Gastrocnemius medialis (tissue), 4 donors: ENCODE measurements at places on chromosomes 5 and 9.
A peak's percentile ranks its signal among the peaks of the same experiment; 100 is the strongest.

DNA sequence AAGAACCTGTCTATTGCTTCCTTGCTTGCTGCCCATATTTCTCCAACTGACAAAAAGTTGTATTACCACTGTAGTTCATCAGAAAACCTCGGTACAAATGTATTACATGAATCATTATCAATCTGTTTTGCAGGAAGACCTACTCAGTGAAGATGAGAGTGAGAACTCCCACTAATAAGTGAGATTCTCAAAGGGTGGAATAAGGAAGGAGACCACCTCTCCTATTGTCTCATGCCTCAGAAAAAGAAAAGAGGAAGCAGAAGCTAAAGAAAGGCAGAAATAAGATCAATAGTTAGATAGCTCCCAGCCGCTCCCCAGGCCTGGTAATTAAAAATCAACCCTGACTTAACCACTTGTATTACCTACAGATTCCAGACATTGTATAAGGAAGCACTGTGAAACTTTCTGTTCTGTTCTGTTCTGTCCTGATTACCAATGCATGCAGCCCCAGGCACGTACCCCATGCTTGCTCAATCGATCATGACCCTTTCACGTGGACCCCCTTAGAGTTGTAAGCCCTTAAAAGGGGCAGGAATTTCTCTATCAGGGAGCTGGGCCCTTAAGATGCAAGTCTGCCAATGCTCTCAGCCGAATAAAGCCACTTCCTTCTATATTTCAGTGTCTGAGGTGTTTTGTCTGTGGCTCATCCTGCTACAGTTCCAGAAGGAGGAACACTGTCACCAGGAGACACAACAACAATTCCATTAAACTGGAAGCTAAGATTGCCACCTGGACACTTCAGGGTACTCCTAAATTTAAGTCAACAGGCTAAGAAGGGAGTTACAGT, 152.5 kb upstream of the COX7C start:
- DNase-seq = no peak

- no peak for DNase-seq
Measured at GRCh38 chr5:101877451-101877850, 418.6 kb downstream of the SLCO4C1 start.

- no peak for DNase-seq
Measured at GRCh38 chr5:78269088-78269703, 25.3 kb downstream of the AP3B1 start.

DNA sequence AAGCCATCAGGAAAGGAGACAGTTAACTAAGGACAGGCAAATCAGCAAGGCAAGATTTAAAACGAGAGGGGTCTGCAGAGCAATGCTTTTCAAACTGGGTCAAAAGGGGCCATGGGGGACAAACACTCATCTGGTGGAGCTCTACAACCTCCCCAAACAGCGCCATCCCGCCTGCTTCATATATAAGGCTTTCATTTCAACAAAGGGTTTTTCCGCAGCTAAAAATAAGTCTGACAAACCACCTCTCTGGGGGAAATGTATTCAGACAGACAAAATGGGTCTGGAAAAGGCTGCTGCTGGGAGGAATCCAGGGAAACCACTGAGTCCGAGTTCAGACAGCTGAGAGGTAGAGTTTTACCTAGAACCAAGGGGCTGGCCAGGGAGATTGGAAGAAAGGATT, 8.3 kb upstream of the SEPTIN8 start:
- DNase-seq = no peak

DNA sequence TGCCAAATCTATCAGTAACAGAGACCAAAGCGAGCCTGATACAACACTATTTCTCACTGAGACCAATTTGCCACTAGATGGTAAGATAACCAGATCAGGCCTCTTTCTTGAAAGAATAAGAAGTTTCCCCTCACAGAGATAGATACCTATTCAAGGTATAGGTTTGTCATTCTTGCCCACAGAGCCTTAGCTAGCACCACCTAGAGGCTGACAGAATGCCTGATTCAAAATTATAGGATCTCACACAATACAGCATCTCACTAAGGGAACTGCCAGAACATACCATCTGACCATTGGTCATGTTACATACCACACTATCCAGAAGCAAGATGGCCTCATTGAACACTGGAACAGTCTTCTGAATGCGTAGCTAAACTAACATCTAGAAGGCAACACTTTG, 166.6 kb upstream of the HCN1 start:
- DNase-seq = no peak

DNA sequence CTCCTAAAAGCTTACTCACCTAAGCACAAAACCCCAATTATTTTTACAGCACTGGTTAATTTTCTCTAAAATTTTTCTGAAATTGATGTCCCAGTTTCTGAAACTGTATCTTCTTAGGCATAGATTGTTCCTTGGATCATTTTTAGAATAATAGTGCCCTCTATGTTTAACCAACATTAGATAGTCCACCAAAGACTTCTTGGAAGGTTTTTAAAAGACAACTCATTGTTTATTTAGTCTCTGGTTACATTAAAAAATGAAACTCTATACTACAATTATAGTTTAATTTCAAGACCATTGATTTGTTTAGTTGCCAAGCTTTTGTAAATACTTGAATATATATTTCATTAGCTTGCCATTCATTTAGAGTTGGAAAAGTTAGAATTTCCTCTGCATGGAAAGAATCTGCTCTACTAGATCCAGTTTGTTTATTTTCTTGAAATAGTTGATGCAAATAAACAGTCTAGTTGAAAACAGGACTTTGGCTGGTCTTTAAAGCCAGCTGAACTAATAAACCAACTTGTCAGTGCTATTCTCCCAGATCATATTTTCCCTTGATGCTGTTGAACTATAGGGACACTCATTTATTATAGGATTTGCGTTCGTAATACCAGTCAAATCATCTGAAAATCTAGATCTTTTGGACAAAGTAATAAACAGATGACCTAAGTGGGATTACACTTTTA, 990.5 kb downstream of the TLE1 start:
- no peak for DNase-seq

GRCh38 chr9:84940294-84940693, 270.8 kb downstream of the NTRK2 start:
- no peak for DNase-seq

GRCh38 chr9:11931109-11931508, 762.1 kb upstream of the TYRP1 start:
- DNase-seq = no peak

GRCh38 chr5:17180330-17180843, 37.0 kb upstream of the BASP1 start:
- DNase-seq = no peak

- DNase-seq = no peak
Measured at GRCh38 chr5:122099060-122099790, 21.2 kb upstream of the LOX start.

DNA sequence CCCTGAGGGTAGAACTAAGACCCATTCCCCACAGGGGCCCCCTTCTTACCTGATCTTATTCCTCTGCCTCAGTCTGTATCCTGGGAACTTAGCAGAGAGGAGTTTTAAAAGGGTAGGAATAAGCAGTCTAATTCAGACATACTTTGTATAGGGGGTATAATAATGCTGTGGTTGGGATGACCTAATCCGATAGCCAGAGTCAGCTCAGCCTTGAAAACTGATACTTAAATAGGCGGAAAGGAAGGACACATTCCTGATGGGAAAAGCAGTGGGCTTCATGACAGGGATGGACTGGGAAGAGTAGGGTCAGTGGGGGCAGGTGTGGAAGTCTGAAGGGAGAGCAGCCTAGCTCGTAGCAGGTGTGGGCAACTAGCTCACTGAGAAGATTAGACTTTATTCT, 52.2 kb upstream of the TESK1 start:
- no peak for DNase-seq

GRCh38 chr9:131276891-131277286, 579 bp upstream of the FAM78A start:
- DNase-seq = no peak

DNA sequence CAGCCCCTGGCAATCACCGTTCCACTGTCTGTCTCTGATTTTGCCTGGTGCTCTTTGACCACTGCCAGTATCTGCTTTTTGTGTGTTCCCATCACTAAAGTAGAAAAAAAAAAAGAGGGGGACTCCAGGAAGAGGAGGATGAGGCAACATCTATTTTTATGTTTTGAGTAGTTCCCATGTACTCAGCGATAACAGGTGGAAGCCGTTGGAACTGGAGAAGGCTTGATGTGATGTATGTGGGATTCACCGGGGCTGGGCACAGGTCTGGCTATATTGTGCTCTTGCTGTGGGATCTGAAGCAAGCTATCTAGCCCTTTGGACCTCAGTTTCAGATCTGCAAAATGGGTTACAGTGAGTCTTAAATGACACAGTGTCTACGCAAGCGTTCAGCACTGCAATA, 104.9 kb downstream of the SLIT3 start:
- DNase-seq = no peak

- DNase-seq = no peak
Measured at GRCh38 chr5:114903767-114904166, 265.9 kb downstream of the TRIM36 start.

DNA sequence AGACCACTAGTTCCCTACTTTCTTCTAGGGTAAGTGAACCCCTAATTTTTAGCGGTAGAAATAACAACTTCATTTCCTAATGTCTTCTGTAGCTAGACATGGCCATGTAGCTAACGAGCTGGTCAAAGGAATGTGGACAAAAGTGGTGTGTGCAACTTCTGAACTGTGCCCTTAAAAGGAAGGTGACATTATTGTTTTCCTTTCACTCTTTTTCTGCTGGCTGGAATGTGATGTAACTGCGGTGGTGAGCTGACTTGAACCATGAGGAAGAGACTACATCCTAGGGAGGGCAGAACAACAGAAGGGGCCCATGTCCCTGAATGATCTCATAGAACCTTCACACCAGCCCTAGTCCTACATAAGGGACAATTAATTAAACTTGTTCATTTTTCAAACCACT, 1.3 kb upstream of the SNX2 start:
- DNase-seq = no peak

GRCh38 chr9:76701441-76702039, 62.7 kb upstream of the PCA3 start:
- DNase-seq = no peak

- no peak for DNase-seq
Measured at GRCh38 chr9:92639791-92640271, 30.1 kb downstream of the IPPK start.

- no peak for DNase-seq
Measured at GRCh38 chr9:82912645-82913044, 150.3 kb downstream of the RASEF start.

GRCh38 chr5:135009736-135010501, 24.1 kb downstream of the PITX1 start:
- no peak for DNase-seq

- DNase-seq = no peak
Measured at GRCh38 chr5:137245438-137245837, 253.7 kb downstream of the SPOCK1 start.

- peak; percentile 10 for DNase-seq
Measured at GRCh38 chr5:150734579-150735384, 24.0 kb downstream of the DCTN4 start.

DNA sequence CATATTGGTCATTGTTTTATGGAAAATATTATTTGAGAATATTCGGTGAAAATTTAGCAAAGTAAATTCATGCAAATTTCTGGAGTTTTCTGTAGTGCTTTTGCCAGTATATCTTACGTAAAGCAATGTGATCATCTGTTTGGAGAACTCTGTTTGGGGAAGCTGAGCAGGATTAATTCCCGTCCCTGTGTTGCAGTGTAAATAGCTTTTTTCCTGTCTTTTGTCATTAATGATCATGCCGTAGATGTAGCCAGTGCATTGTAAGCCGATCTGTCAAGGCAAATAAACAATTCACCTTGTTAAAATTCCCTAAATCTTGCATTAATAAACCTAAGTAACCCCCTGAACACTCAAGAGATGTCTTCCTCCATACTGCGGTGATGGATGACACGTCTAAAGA, 39.2 kb downstream of the PPIC start:
- no peak for DNase-seq

DNA sequence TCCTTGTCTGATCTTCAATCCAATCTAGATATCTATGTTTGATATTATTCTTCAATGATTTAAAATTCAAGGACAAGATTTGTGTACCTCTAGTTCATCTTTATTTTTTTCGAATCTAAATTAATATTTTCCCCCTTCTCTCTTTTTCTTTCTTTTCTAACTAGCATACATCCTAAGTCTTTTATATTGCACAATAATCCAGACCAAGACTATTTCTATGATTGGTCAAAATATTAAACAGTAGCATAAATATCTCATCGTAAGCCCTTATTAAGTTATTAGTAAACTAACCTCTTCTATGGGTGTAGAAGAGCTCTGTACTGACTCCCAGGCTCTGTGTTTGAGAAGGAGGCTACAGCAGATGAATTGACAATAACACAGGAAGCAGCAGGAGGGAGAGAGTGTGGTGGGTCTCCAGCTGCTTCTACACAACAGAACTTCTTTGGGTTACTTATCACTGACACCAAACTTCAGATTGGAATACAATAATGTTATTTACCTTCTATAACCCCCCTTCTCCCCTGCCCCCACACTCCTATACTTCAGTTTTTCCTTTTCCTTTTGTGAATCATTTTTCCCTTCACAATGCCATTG, 11.9 kb upstream of the PLCXD3 start:
- DNase-seq = no peak

GRCh38 chr9:2657427-2657826, 35.8 kb downstream of the VLDLR start:
- DNase-seq = no peak

DNA sequence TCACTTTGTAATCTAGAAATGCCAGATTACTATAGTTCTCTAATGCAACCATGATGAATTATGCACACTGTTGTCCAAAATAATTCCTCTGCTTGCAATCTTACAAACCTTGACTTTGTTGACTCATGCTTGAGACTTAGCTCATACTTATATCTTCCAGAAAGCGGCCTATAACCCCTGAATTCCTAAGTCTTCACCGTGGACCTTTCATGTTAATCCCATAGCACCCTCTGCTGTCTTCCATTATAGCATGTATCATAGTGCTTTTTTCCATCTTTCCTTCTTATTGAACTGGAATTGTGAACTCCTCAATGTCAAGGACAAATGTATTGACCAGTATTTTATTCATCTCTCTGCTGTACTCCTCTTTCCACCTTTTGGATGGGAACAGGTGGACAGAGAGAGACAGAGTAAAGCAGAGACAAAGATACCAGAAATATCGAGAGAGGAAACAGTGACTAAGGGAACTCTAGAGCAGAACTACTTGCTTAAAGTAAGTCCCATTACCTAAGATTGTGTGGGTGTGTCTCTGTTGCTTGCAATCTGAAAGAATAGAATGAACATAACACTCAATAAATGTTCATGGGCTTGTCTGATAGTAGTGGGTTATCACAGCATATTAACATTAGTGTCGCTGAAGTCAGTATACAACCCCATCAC, 110.0 kb downstream of the LURAP1L start:
- DNase-seq = no peak

DNA sequence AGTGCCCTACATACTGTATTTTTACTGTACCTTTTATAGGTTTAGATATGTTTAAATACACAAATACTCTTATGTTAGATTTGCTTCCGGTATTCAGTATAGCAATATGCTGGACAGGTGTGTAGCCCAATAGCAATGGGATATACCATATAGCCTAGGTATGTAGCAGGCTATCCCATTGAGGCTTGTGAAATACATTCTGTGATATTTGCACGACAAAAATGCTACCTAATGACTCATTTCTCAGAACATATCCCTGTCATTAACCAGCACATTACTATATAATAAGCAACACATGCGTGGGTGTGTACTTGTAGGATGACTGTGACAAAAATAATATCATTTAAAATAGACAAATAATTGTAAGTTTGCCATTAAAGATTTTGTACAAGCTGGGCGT, 208.8 kb downstream of the MRPS30 start:
- DNase-seq = no peak
